ENCODE measurements at places on chromosomes 5 and 9.

GRCh38 chr9:123353984-123354591, 1.9 kb upstream of the CRB2 start:
- peak; percentile 15 for DNase-seq

GRCh38 chr9:406886-407654, 192.4 kb downstream of the DOCK8 start:
- DNase-seq: no peak

DNA sequence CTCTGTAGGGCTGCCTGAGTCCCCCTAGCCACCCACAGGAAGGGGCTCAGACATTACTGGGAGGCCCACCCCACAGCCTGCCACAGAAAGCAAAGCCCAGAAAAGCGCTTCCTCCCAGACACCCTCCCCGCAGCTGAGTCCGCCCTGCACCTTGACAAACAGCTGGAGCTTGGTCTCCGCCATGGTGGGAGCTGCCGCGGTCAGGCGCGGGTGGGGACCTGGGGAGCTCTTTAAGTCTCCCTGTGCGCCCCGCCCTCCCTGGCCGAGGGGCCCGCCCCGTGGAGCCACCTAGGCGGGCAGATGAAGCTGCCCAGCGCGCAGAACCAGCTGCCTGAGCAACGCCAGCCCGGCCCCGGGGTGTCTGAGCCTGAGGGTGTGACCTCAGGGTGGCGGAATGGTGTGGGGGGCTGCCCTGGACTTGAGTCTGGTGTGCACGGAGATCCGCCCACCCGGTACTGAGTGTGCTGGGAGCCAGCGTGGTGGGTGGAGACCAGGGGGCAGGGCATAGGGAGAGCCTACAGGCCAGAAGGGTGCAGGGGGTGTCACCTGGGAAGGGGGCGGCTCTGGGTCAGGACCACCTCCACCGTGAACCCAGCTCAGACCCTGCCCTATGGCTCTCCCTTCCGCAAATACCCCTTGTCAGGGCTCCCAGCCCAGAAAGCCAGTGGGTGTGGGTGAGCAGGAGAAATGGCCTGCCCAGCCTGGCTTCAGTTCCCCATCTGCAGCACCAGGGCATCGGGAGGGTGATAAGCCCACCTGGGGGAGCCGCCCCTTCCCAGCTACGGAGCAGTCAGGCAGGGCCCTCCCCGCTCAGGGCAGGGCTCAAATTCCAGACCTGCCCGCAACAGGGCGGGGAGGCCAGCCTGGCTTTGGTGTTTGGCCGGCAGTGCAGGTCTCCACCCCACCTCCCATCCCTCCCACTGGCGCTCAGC, at the start of gene CLIC3:
TSS of gene CLIC3 (minus strand) at position 208 of the 932 bp plus-strand sequence. CDS start at position 183, 25 bp downstream.
- peak; percentile 52 for DNase-seq

DNA sequence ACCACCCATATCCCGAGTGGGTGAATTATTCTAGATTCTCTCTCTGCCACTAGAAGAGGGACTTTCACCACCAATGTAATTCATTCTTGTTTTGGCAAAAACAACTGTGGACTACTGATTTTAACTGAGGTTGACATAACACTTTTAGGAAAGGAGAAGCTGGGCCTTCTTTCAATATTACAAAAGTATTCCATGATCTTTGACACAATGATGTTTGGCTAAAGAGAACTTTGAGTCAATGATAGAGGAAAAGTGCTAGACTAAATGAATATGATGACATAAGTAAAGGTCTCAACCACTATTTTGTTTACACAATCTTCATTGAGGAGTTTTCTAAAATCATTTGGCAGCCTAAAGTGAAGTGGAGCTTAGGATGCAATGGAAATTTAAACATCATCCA, 336.9 kb upstream of the PDE4D start:
- no peak for DNase-seq

DNA sequence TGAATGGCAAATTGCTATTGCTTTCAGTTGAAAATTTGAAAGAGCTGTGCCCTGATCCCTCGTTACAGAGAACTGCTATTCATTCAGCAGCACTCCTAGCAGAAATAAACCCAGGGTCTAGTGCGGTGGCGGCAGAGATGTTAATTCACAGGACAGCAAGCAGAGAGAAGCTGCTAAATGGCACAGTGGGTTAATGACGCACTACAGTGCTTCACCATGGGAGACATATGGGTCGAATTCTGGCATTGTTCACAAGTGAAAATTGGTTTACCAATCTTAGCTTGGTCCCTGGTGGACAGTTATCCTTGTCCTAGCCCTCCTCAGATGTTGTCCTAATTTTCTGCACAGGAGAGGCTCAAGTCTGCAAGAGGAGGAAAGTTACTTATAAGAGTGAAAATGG, 807.4 kb downstream of the TLE1 start:
- DNase-seq: no peak

DNA sequence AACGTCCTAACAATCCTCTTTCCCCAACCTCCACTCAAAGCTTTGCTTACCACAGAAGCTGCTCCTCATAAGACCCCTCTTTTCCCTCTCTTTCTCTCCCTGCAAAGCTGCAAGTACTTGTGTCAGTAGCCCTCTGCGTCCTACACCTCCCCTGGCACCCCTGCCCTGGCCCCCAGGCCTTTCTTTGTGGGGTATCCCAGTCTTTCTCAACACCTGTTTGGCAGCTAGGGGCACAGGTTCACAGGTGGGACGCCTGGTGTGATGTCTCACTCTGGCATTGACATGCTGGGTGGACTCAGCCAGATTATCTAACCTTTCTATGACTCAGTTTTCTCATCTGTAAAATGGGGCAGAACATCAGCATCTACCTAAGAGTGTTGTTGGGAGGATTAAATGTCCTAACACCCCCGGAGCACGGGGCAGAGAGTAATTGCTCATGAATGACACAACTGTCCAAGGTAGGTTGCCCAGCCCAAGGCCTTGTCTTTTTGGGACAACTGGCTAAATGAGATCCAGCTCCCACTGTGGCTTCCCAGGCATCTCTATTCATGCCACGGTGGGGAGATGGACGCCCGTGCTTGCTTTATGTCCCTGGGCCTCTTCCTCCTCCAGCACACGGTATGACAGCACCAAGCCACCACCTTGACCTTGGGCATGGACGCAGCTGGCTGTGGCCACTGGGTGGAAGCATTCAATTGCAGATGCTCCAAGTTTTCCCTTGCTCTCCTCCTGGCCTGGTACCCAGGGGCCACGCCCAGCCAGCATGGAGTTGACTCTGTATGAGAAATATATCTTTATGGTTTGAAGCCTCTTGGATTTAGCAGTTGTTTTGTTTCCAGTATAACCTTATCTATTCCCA, 190.4 kb downstream of the RGS3 start:
- no peak for DNase-seq
